KG1 (cell line): ENCODE measurements at places on chromosomes 12 and 14.

GRCh38 chr12:12561371-12562015, 1.2 kb downstream of the DUSP16 start:
- DNase-seq = no peak

- no peak for DNase-seq
Observed at GRCh38 chr12:42608196-42608825, 18.8 kb upstream of the PRICKLE1 start.

DNA sequence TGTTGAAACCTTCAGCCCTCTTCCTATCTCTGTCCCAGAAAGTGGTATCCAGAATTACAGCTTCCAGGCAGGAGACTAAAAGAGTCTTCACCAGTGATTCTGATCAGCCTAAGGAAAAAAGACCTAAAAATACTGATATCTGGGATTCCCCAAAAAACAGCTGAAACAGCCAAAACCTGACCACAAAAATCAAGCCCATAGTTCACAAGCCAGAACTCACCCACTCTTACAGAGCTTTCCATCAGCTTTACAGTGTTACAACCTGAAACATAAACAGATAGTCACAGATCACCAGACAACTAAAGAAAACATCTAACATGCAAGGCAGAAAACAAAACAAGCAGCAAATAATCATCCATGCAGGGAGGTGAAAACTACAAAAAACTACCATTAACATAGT, 26.0 kb upstream of the TSPAN8 start:
- DNase-seq = no peak

- no peak for DNase-seq
Observed at GRCh38 chr14:38646391-38646790, 390.5 kb upstream of the CLEC14A start.
